ENCODE measurements at places on chromosomes 16 and 17. TPM values are rescaled to one million over a fixed set of nuclear protein-coding genes. Genes with fewer than 3 reads are reported as not detected.

Gene GGA2
- 26.6 TPM for total RNA-seq

Gene PRSS33
- not detected for total RNA-seq

Gene FBXL16
- total RNA-seq: 2.0 TPM

- DNase-seq: no peak
These were observed at the start of gene DLX4 for GRCh38 chr17:49969134-49969759. Gene DLX4 (plus strand): TSS chr17:49969190. CDS start chr17:49969469, 279 bp downstream.

Gene NPIPB6
- 0.27 TPM for total RNA-seq

Gene KRTAP1-1
- not detected for total RNA-seq

DNA sequence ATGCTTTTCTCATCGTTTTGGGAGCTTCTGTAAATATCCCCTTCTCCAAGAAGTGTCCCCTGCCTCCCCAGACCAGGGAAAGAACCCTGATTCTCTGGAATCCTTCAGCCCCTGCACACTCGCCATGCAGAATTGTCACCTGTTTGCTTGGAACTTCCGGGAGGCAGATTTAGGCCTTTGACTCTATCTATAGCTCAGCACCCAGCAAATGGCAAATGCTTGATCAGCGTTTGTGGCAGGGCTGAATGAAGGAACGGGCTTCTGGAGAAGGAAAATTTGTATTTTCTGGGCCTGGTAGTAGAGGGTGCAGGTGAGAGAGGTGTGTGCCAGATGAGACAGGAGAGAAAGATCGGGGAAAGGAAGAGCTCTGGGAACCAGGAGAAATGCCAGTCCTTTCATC lies 18.3 kb upstream of the CACNG4 start:
- DNase-seq: no peak

Gene SLC52A1
- not detected for total RNA-seq

- DNase-seq: no peak
These were observed 102.9 kb upstream of the TMEM97 start for GRCh38 chr17:28216052-28216451.

GRCh38 chr16:8194794-8195193 lies 395.5 kb downstream of the TMEM114 start:
- DNase-seq: peak; percentile 20

DNA sequence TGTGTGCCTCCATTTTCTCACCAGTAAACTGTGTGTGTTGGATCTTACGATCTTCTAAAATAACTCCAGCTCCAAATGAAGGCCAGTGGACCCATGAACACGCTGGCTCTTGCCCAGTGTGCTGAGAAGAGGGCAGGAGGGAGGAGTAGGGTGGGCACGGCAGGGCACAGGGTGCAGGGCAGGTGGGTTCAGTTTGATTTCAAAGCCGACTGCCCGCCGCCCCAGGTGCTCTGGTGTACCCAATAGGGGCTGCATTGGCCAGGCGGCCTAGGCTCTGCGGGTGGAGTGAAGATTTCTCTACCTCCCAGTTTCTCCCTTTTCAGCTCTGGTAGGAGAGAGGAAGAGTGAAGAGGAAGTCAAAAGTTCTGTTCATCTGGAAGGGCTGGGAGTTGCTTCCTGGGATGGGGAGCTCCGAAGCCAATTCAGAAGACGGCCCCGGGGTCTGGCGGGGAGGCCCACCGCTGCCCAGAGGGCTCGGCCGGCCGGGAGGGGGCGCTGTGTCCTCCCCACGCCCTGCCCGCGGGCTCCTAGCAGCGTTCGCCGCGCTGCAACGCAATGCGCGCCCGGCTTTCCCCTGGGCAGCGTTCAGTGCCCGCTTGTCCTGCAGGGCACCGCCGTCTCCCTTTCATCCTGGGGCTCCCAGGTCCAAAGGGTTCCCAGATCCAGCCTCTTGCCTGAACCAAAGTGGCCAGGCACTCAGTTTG lies 1.1 kb upstream of the CRHR1 start:
- DNase-seq: no peak

- DNase-seq: peak; percentile 39
These were observed 1.8 kb upstream of the RBFOX3 start for GRCh38 chr17:79612468-79613194.

GRCh38 chr16:1141191-1141590 lies 11.7 kb upstream of the CACNA1H start:
- DNase-seq: no peak

Gene DERL2
- 64.4 TPM for total RNA-seq

DNA sequence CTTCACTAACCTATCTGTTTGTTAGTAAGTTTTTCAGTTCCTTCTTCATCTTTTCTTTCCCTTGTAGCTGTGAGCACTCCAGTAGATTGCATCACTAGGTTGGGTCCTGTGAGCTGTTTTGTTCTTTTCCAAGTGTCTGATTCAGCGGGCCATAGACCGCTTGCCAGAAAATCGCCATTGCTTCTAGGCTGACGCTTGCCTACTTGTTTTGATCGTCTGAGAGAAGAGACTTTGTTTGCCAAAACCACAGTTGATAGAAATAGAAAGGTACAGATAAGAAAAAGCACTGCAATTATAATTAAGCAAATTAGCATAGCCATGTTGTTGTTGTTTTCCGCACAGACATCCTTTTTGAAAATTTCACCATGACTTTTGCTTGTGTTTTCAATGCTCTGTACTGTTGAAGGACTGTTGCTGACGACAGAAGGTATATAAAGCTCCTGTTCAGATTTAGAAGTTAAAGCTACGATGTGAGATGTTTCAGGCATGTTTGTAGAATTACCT lies 3.1 kb downstream of the EVI2A start:
- no peak for DNase-seq

Measured in HT1080 (cell line).